ENCODE measurements at places on chromosomes 7 and 10.

- no peak for DNase-seq
Measured at GRCh38 chr7:126690848-126691751, 561.6 kb downstream of the GRM8 start.

- DNase-seq: no peak
Measured at GRCh38 chr7:51732116-51732515, 415.5 kb upstream of the COBL start.

GRCh38 chr7:38492010-38492409 lies 139.2 kb downstream of the AMPH start:
- no peak for DNase-seq

DNA sequence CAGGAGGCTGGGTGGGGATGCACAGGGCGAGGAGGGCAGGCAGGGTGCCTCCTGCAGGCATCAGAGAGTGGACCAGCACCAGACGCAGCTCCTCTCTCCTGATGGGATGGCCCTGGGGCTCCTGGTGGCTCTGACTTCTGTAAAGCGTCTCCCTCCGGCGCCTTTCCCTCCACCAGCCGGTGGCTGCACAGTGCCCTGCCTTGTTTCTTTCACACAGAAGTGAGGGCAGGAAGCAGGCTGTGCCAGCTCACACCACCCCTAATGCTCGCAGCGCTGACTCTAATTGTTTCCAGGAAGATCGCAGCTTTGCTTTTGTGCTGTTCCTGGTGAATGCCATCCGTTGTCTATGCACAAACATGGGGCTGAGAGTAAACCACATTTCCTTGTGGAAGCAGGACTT lies 152.3 kb upstream of the LANCL2 start:
- DNase-seq: no peak

- no peak for DNase-seq
Measured at GRCh38 chr7:149638566-149639320, 134.6 kb downstream of the ZNF467 start.
